Left hindlimb (tissue), 1 donor: ENCODE measurements at places on chromosomes 7 and 10.

DNA sequence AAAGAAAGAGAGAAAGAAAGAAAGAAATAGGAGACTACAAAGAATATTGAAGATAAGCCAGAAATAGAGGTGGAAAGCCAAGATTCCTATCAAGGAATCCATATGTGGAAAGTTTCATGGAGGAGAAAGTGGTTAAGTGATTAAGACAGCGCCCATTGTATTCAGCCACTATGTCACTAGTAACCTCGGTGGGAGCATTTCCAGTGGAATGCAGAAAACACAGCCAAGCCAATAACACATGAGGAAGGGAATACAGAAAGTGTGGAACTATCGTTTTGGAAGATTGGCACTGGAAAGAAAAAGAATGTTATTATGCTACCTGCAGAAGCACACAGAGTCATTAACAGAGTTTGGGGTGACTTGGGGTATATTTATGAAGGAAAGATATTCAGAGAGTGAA lies 2.7 kb downstream of the MGAM2 start:
- no peak for DNase-seq

- DNase-seq = no peak
Measured at GRCh38 chr10:77648472-77648871, 10.9 kb upstream of the KCNMA1 start.

DNA sequence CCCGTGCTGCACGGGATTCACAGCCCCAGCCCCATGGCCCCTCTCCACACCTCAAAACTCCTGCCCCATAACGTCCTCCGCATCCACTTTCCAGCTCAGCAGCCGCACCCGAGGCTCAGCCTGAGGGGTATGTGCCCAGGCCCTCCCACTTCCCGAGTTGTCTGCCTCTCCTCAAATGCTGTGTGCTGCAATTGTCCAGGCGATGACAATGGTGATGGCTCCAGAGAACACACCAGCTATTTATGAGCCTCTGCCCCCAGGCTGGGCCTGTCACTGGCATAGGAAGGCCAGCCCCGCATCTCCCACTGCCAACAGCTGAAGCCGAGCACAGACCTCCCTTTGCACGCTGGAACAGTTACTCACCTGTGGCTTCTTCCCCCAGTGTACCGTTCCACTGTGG lies 2.4 kb upstream of the LDB3 start:
- no peak for DNase-seq

DNA sequence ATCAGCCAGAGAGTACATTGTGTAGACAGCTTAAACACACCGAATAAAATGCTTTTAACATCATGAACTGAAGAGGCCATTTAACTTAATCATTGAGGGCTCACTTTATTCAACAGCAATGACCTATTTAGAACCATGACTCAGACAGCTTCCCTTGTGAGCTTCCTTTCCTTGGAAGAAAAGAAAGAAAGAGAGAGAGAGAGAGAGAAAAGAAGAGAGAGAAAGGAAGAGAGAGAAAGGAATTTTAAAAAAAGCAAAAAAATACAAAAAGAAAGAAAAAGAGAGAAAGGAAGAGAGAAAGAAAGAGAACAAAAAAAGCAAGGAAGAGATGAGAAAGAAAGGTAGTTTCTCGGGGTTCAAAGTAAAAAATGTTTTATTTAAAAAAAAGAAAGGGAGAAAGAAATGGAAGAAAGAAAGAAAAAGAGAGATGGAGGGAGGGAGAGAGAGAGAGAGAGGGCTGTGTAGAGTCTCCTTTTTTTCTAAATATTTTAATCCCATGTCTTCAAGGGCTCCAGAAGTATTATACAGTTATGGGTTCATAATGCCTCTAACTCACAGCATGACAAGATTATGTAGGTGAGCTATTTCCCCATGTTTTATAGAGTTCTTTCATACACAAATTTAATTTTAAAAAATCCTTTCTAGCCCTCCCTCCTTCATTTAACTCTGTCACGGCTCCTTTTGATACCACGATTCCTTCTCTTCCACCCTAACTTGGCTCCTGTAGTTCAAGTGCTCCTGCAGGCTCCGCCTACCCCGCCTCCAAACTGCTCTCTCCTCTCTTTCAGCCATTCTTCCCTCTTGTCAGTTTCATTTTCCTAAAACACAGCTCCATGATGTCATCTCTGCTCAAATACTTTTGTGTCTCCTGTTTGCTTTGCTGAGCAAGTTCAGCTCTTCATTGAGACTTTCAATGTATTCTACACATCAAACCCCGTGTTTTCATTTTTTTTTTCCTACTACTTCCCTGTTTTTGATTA lies 85.5 kb downstream of the PRTFDC1 start:
- no peak for DNase-seq

GRCh38 chr10:61397175-61397986 lies 55.8 kb downstream of the TMEM26 start:
- no peak for DNase-seq

- DNase-seq = no peak
Measured at GRCh38 chr10:122876467-122876855, 2.9 kb downstream of the FAM24B start.

GRCh38 chr7:27203964-27204594 lies 4.2 kb upstream of the HOXA13 start:
- DNase-seq = no peak

GRCh38 chr7:20558963-20559716 lies 56.3 kb upstream of the ABCB5 start:
- no peak for DNase-seq

- no peak for DNase-seq
Measured at GRCh38 chr10:48456361-48456804, 148.5 kb downstream of the ARHGAP22 start.

DNA sequence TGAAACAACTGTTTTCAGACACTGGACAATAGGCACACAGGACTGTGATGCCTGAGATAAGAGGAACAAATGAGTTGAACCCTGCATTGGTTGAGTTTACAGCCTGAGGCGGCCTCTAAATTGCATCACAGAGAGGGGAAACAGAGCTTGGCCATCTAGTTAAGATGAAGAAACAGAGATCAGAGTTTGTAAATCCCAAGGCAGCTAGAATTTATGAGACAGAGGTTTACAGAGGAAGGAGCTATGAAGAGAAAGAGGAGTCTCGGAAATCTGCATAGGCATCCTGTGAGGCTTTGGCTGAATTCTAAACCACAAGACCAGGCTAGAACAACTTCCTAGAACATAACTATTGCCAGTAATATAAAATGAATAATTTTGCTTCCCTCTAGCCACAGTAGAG lies 41.0 kb upstream of the OIT3 start:
- no peak for DNase-seq

DNA sequence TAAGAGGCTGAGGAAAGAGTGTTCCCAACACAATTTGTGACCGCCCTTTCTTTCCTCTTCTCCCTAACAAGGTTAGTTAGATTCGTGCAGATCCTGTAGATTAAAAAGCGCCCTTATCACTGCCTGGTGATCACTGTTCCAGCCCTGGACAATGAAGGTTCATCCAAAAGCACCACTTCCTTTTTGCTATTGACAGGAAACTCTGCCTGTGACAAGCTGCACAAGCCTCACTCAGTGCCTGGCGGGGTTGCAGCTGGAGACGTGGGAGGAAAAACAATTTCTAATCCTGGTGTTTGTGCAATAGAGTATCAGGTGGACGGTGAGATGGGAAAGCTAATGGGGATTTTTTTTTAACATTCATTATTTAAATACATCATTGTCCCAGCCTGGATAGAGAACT lies 105.9 kb upstream of the CAV2 start:
- no peak for DNase-seq

DNA sequence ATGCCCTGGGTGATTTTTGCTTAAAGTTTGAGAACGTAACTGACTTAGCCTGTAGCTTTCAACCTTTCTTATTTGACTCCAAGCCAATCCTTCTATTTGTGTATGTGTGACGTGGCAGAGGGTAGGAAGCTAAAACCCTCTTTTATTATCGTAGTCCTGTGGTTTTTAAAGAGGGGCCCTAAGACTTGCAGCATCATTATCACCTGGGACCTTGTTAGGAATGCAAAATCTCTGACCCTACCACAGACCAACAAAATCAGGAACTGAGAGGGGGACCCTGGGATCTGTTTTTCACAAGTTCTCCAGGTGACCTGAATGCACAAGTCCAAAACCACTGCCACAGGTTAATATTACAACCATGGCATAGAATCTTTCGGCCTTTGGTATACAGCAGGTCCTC lies 80.1 kb downstream of the OSBPL3 start:
- DNase-seq = no peak

GRCh38 chr7:154794147-154794780 lies 208.7 kb downstream of the PAXIP1 start:
- DNase-seq = no peak

- DNase-seq = no peak
Measured at GRCh38 chr10:95121904-95122303, 52.6 kb upstream of the CYP2C8 start.

DNA sequence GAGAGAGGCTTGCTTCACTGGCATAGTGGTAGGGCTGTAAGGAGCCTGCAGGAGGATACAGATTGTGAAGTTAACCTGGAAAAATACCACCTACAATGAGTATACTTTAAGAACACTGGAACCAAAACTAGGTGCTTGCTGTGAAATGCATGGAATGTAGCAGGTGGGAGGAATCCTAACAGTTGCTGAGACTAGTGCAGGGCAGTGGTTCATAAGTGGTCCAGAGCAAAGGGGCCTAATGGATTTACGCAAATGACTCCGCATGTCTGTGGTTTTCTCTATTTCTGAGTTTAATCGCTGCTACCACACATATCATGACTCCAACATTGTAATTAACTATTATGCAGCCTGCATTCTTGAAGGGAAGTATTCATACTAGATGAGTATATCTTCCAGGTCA lies 218.4 kb downstream of the CHRM2 start:
- DNase-seq = no peak

DNA sequence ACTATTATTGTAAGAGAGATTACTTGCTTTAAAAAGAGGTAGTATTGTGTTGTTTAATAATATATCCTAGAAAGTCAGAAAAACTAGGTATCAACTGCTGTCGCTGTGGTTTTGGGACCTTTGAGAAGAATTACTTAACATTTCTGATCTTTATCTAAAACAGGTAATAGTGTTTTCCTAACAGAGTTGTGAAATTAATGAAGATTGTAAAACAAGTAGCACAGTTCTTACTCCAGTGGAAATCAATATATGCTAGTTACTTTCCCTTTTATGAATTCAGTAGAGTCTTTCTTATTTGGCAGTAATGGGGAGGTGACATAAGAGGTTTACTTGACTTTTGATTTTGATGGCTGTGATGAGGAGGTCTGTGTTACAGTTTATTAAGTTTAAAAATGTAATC lies 58.1 kb downstream of the KIF20B start:
- no peak for DNase-seq

GRCh38 chr10:4034907-4035598 lies 250.0 kb upstream of the KLF6 start:
- no peak for DNase-seq

DNA sequence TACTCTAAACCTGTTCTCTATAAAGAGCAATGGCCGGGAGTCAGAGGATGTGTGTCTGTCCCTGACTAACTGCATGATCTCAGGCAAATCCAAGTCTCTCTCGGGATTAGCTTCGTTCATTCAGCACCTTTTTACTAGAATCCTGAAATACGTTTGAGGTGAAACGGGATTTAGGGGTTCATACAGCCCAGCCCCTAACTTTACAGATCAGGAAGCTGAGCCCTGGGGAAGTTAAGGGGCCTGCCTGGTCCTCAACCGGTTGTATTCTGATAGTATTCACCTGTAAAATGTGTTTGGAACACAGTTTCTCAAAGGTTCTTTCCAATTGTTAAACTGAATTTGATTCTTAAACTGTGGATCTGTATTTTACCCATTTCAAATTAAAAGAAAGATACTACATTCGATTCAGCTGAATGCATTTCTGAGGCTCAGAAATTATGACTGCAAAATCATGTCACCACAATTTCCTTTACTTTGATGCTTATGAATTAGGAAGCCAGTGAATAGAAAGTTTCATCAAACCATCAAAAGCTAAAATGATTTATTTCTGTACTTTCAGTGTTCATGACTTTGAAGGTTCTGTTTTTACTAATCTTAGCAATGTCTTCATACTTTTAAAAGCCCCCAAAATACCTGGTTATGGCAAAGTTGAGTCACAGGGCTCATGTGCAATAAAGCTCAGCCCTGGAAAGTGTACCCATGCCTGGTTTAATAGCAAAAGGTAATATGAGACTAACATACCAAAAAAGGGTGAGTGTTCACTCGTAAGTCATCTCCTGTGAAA lies 28.9 kb upstream of the EZH2 start:
- no peak for DNase-seq

DNA sequence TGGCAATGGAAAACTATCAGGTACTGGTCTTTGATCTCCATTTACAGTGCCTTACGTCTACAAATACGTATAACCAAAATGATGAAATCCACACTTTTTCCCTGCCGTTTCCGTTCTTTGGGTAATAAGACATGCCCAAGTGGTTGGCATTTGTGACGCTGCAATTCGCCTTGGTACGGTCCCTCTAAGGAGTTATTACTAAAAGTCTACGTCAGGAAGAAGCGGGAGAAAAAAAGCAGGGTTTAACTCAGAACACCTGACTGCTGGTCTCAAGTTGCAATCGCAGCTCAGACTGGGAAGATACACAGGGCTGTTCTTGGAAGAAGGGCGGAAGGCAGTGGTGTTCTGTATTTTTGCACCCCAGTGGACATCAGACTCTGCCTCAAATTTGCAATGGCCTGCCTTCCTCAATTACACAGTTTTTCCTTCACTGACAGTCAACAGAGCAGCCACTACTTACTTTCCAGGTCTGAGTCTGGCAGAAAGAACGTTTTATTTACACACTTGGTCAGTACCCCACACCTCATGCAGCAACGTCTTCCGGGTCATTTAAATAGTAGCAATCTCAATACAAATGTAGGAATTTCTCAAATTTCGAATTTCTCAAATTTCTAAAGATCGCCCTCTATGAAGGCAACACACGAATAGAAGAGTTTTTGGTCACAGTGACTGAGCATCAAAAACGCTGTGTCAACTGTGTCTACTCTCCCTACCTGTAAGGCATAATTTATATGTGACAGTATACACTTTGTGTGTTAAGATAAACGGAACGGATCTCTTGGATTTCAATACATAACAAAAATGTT lies 2.1 kb downstream of the BAIAP2L1 start:
- DNase-seq = no peak
